ENCODE measurements at places on chromosomes 2 and 18. TPM values are rescaled to one million over a fixed set of nuclear protein-coding genes. Genes with fewer than 3 reads are reported as not detected.

DNA sequence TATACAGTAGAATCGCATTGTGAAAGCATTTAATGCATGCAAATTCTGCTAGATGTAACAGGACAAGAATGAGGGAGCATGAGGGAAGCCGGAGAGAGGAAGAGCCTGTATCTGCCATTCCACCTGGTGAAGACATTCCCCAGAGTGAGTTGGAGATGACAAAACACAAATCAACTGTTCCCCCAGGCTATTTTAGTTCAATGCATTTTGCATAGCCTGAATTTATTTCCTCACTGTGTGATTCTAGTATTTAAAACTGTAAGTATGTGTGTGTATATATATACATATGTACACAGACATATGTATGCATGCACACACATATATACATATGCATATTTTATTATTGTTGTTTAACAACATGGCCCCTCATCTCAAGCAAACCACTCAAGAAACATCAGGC, 54.7 kb downstream of the CCDC68 start:
- no peak overlapping the region for H3K27ac ChIP-seq
- H3K4me3 ChIP-seq = no peak overlapping the region
- DNase-seq = no peak
- no peaks in the 10 kb centered on the region for H3K36me3 ChIP-seq
- no peaks in the 10 kb centered on the region for H3K27me3 ChIP-seq

- H3K27ac ChIP-seq = peak overlapping the region; percentile 47
- H3K36me3 ChIP-seq = peaks cover 32% of the 10 kb centered on the region
- peak overlapping the region; percentile 89 for H3K4me3 ChIP-seq
- no peaks in the 10 kb centered on the region for H3K27me3 ChIP-seq
- peaks cover 27% of the 10 kb centered on the region for H3K4me1 ChIP-seq
Measured at GRCh38 chr2:197708331-197708730, 3.2 kb downstream of the MARS2 start.

DNA sequence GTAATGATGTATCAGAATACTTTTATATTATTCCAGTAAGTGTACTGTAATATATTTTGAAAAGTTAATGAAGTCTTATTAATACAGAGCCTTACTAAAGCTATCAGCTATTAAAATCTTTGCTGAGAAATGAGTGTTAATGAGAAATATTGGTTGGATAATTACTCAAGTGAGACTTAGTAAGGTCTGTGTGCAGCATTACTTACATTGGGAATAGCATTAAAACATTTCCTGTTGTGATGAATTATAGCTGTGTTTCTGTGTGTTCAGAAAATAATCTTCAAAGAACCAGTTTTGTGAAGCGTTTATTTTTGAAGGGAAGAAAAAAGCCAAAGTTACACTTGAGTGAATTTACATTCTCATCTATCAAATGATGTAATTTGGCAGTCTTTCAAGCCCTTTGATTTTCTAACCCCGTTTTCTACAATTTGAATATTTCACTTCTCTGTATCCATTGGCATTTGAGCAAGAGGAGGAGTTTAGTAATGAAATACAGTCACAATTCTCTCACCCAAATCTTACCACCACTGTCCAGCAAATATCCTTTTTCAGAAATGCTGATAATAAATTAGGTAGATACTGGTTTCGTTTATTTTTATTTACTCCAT, 123.5 kb upstream of the BOD1L2 start:
- no peak for DNase-seq
- H3K4me3 ChIP-seq = no peak overlapping the region
- no peak overlapping the region for H3K27ac ChIP-seq
- no peaks in the 10 kb centered on the region for H3K36me3 ChIP-seq
- H3K4me1 ChIP-seq = peaks cover 18% of the 10 kb centered on the region
- H3K27me3 ChIP-seq = no peaks in the 10 kb centered on the region

The MAPK4 gene
- not detected for total RNA-seq

GRCh38 chr2:88265352-88266303, 95.5 kb downstream of the THNSL2 start:
- no peak overlapping the region for H3K4me3 ChIP-seq
- peaks cover 28% of the 10 kb centered on the region for H3K4me1 ChIP-seq
- DNase-seq = peak; percentile 27
- H3K27ac ChIP-seq = peak overlapping the region; percentile 52
- H3K27me3 ChIP-seq = no peaks in the 10 kb centered on the region

GRCh38 chr2:61438670-61439069, 32.2 kb downstream of the USP34 start:
- no peak overlapping the region for H3K27ac ChIP-seq
- peaks cover 2% of the 10 kb centered on the region for H3K36me3 ChIP-seq
- no peaks in the 10 kb centered on the region for H3K27me3 ChIP-seq
- H3K4me1 ChIP-seq = peaks cover 64% of the 10 kb centered on the region
- DNase-seq = no peak
- H3K4me3 ChIP-seq = no peak overlapping the region

DNA sequence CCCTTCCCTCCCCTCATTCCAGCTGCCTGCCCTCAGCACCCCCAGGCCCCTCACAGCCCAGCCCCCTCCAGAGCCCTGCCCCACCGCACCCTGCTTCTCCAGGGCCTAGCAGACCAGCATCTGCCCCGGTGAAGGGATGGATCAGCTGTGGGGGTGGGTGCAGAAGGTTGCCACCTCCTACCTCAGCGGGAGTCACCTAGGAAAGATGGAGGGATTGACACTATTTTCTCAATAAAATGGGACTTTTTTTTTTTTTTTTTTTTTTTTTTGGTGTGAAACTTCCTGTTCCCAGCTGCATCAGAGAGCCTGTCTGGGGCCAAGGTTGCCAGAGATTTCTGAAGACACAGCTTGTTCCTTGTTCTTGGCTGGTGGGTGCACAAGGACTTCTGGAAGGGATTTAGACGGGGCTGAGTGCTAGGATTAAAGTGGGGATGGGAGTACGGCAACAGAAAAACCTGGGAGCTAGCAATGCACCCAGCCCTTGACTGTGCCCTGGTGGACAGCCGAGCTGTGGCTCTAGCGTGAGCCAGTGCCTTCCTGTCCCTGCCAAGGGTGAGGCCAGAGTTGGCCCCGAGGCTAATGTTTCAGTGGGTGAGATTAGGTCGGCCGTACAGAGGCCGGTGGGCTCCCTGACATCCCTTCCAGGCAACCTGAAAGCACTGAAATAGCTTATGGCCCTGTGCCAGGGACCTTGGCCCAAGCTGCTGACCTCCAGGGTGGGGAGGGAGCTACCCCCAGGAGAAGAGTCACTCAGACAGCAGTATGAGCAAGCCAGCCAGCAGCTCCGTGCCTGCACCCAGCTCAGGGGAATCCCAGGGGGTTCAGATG, 4.6 kb downstream of the B3GNT7 start:
- peak; percentile 41 for DNase-seq
- peaks cover 14% of the 10 kb centered on the region for H3K27me3 ChIP-seq
- peaks cover 46% of the 10 kb centered on the region for H3K4me1 ChIP-seq
- H3K36me3 ChIP-seq = peaks cover 22% of the 10 kb centered on the region
- no peak overlapping the region for H3K4me3 ChIP-seq

GRCh38 chr2:142840436-142840835, 37.0 kb upstream of the KYNU start:
- DNase-seq = no peak
- no peaks in the 10 kb centered on the region for H3K36me3 ChIP-seq
- H3K27ac ChIP-seq = no peak overlapping the region
- peaks cover 14% of the 10 kb centered on the region for H3K4me1 ChIP-seq

DNA sequence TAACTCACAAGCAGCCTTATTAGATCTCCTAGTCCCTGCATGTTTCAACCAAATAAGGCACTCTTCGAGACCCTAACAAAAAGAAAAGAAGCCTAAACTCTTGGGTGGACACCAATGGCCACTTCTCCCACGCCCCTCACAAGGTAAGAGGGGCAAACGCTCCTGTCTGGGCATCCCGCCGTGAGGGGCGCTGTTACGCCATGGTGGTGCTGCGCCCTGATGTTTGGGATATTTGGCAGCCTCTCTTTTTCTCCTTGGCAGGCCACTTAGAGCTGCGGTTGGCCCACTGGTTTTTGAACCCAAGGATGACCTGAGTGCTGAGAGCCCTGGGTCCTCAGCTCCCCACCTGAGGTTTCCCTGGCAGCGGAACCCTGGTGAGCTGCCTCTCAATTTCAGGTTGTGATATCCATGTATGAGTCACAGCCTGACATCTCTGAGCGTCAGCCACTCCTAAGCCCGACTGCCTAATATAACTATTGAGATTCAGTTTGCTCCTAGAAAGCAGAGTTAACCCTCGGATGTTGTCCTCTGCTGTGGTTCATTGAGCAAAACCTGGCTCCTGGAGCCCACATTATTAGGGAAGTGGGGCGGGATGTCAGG, 103.3 kb downstream of the COL6A3 start:
- H3K4me1 ChIP-seq = peaks cover 20% of the 10 kb centered on the region
- no peak overlapping the region for H3K27ac ChIP-seq
- no peak overlapping the region for H3K4me3 ChIP-seq
- peaks cover 5% of the 10 kb centered on the region for H3K36me3 ChIP-seq
- DNase-seq = no peak

DNA sequence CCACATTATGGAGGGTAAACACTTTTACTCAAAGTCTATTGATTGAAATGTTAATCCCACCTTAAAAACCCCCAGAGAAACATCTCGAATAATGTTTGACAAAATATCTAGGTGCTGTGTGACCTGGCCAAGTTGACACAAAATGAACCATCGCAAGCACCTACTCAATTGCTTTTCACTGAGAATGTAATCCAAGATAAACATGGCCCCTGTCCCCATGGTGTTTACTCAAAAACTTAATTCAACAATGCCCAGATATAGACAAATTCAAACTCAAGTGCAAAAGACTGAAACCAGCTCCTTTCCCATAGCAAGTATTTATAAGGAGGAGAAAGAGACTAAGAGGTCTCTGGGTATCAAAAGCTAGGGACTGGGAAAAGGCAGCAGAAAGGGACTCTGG, 15.0 kb upstream of the ACMSD start:
- H3K4me3 ChIP-seq = no peak overlapping the region
- DNase-seq = no peak
- peaks cover 16% of the 10 kb centered on the region for H3K4me1 ChIP-seq
- no peaks in the 10 kb centered on the region for H3K36me3 ChIP-seq
- no peaks in the 10 kb centered on the region for H3K27me3 ChIP-seq

The POLR1B gene
- total RNA-seq = 36.9 TPM

DNA sequence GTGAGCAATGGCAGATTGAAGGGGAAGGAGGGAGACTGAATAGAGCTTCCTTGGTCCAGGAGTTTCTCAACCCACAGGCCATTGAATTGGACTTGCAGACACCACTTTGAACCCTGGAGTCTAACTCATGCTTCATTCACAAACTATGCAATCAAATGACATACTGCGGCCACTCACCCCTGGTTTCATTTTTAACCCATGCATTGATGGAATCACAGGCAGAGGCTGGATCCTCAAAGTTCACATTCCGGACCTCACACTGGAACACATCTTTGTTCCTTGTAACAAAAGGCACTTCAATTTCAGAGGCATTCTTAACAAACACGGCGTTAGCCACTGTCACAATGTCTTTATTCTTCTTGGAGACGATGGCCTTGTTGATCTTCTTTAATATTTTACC, 40.7 kb downstream of the MRPL44 start:
- H3K4me3 ChIP-seq = no peak overlapping the region
- H3K36me3 ChIP-seq = peaks cover 18% of the 10 kb centered on the region
- no peak for DNase-seq
- H3K27ac ChIP-seq = peak overlapping the region; percentile 26

DNA sequence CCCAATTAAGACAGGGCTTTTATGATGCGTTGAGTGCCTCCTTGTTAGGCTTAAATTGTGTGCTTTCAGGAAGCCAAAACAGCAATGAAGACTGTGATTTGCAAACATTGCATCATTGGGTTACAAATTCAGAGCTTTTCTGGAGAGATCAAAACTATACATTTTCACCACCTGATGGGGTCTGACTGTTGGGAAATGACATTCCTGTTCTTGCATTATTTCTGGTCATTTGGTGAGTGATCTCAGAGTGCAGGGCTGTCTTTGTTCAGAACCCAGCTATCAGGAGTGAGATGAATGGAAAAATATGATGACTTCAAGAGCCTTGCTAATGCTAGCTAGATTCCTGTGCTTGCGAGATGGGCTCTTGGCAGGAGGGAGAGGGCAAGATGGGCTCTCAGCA, 39.1 kb downstream of the SH3RF3 start:
- H3K27ac ChIP-seq = no peak overlapping the region
- H3K36me3 ChIP-seq = no peaks in the 10 kb centered on the region
- no peak for DNase-seq

The GKN2 gene
- total RNA-seq = not detected

GRCh38 chr2:33791625-33792024, 192.5 kb upstream of the FAM98A start:
- no peaks in the 10 kb centered on the region for H3K27me3 ChIP-seq
- no peaks in the 10 kb centered on the region for H3K4me1 ChIP-seq
- no peaks in the 10 kb centered on the region for H3K36me3 ChIP-seq
- H3K4me3 ChIP-seq = no peak overlapping the region

DNA sequence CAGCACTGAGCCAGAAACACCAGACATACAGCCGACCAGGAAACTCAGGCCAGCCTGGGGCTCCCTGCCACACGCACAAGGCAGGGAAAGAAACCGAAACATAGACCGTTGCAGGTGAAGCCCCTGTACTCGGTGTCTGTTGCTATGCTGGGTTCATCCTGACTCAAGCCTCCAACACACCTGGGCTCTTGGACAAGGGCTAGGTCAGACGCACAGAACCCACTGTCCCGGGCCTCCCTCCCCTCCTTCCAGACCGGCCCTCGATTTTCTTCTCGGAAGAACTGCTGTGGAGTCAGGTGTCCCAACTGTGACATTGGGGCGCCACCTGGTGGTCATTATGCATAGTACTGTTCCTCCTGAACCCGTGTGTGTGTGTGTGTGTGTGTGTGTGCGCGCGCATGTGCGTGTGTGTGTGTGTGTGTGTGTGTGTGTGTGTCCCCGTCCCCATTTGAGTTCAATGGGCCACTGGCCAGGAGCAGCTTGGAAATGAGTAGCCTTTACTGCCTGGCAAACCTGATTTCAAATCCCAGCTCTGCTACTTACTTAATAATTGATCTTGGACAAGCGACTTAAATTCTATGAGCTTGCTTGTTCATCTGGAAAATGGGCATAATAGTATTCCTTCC, 55.4 kb upstream of the GLI2 start:
- no peaks in the 10 kb centered on the region for H3K4me1 ChIP-seq
- H3K27me3 ChIP-seq = peaks cover 73% of the 10 kb centered on the region
- peaks cover 11% of the 10 kb centered on the region for H3K36me3 ChIP-seq
- DNase-seq = peak; percentile 84
- no peak overlapping the region for H3K4me3 ChIP-seq

GRCh38 chr18:22695674-22696073, 237.5 kb upstream of the RBBP8 start:
- DNase-seq = no peak
- H3K27me3 ChIP-seq = no peaks in the 10 kb centered on the region
- H3K4me3 ChIP-seq = no peak overlapping the region
- peaks cover 17% of the 10 kb centered on the region for H3K4me1 ChIP-seq

The CEP192 gene
- total RNA-seq = 41.3 TPM

- H3K4me1 ChIP-seq = no peaks in the 10 kb centered on the region
- H3K4me3 ChIP-seq = no peak overlapping the region
- no peaks in the 10 kb centered on the region for H3K36me3 ChIP-seq
- DNase-seq = no peak
- no peak overlapping the region for H3K27ac ChIP-seq
- peaks cover 16% of the 10 kb centered on the region for H3K27me3 ChIP-seq
Measured at GRCh38 chr2:171550613-171551012, 28.3 kb downstream of the CYBRD1 start.

The SIX3 gene
- not detected for total RNA-seq

The RNF152 gene
- 1.0 TPM for total RNA-seq

GRCh38 chr2:206198677-206199076, 39.0 kb downstream of the EEF1B2 start:
- no peak overlapping the region for H3K27ac ChIP-seq
- no peak for DNase-seq
- H3K4me1 ChIP-seq = peaks cover 5% of the 10 kb centered on the region
- no peaks in the 10 kb centered on the region for H3K36me3 ChIP-seq
